ENCODE measurements at places on chromosomes 2 and 18.

- DNase-seq: peak; percentile 65
Measured at GRCh38 chr2:159131914-159132281, 154.6 kb downstream of the WDSUB1 start.

DNA sequence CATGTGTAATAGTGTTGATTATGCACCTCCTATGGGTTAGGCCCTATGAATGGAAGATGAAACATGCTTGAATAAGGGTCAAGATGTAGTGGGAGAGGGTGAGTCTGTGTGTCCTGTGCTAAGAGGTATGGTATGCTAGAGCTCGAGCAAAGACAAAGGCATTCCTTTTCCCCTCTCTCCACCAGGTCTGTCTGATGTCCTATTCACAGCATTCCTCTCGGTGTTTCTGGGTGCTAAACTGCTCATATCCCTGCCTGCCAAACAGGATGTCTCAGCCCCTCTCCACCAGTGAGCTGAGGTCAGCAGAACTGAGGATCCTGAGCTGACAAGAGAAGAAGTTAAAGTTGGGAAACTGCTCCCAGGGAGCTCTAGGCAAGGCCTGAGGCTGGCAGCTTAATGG is 344.9 kb downstream of the TSN start:
- DNase-seq: no peak

GRCh38 chr2:226742347-226742746 is 57.3 kb downstream of the IRS1 start:
- no peak for DNase-seq

DNA sequence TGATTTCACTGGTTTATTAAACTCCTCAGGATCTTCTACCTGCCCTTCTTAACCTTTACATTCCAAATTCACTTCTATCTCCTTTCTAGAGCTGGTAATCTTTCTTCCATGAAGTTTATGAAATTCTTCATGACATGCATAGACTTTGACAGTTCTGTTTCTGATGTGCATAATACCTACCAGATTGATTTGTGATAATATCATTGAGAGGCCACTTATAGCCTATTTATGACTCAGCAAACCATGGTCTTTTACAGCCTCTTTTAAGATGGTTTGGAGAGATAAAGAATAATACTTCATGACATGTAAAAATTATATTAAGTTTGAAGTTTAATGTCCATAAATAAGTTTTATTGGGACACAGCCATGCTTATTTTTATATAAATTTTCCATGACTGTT is 14.0 kb downstream of the SCN2A start:
- DNase-seq: no peak

DNA sequence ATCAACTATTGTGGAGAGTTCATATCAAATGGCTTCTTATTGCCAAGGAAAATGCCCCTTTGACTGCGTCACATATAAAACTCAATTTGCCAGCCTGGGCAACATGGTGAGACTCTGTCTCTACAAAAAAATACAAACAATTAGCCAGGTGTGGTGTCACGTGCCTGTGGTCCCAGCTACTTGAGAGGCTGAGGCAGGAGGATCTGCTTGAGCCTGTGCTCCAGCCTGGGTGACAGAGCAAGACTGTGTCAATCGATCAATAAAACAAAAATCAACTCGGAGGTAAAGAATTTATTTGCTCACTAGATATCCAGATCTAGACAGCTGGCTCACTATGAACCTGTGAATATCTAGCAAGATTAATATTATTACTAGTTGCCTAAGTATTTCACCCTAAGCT is 1.7 kb upstream of the ZCCHC2 start:
- no peak for DNase-seq

GRCh38 chr2:228768818-228769217 is 502.3 kb downstream of the PID1 start:
- DNase-seq: no peak

DNA sequence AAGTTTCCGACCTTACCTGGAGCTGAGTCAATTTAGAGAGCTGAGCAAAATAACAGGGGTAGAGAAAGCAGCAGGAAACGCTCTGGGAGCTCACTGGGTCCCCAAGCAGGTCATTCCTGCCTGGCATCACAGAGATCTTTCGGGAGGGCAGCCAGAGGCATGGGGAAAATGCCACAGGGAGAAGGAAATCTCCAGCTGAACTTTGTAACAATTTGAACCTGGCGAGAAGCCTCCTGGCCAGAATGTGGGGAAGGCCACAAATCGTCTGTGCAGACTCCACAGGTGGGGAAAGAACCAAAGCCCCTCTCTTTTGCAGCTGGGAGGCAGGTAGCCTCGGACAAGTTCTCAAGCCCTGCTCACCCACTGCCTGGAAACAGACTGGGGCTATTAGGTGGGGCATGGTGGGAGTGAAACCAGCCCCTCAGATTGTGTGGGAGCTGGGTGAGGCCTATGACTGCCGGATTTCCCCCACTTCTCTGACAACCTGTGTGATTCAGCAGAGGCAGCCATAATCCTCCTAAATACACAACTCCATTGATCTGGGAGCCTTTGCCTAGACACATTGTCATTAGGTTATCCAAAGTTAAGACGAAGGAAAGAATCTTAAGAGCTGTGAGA is 53.9 kb downstream of the INO80D start:
- no peak for DNase-seq

- DNase-seq: no peak
Measured at GRCh38 chr2:124048664-124049063, 23.6 kb downstream of the CNTNAP5 start.

GRCh38 chr2:68098291-68098797 is 35.5 kb upstream of the C1D start:
- no peak for DNase-seq

Measured in dermis microvascular lymphatic vessel endothelial cell (primary cell).